ENCODE measurements at places on chromosomes 13 and 19.
A peak's percentile ranks its signal among the peaks of the same experiment; 100 is the strongest.

- no peak for DNase-seq
Observed at GRCh38 chr13:85535316-85536084, 263.7 kb downstream of the SLITRK6 start.

- no peak for DNase-seq
Observed at GRCh38 chr19:48461982-48462655, 6.7 kb downstream of the KCNJ14 start.

GRCh38 chr13:36046672-36047071 is 84.5 kb downstream of the DCLK1 start:
- DNase-seq: no peak

GRCh38 chr19:16801600-16802013 is 27.6 kb upstream of the SIN3B start:
- peak; percentile 72 for DNase-seq

- no peak for DNase-seq
Observed at GRCh38 chr19:6730941-6731670, 6.3 kb downstream of the GPR108 start.

GRCh38 chr19:44856421-44857083 is 10.5 kb downstream of the NECTIN2 start:
- DNase-seq: no peak

DNA sequence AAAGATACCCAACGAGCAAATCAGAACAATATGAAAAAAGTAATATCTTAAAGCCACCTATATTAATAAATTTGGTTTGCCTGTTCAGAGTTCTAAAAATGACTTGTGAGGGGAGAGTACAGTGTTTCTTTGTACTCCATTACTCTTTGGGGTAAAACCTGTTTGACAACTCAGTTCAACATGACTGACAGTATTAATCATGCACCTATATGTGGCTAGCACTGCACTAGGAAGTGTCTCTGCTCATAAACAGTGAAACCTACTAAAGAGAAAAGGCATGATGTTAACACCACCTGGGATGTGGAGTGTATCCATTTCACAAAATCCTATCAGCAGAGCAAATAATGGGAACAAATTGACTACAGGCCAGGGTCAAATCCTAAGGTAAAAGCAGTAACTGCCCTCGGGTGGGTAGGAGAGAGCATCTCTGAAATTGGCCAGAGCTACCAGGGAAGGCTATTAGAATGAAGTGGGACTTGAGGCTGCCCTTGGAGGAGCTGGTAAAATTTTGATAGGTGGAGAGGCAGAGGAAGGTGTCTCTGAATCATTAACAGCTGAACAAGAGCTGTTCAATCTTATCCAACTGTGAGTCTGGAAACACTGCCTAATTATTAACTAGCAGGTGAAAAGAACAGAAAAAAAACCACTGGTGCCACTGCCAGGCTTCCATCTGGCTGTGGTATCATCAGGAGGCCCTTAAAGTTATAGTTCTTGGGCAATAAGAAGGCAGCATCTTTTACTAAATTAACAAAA is 365.1 kb downstream of the DNAJC15 start:
- DNase-seq: no peak

- peak; percentile 69 for DNase-seq
Observed at GRCh38 chr19:47231215-47232054, 436 bp upstream of the BBC3 start.

- no peak for DNase-seq
Observed at GRCh38 chr19:8017808-8018207, 12.4 kb upstream of the ELAVL1 start.

All from HTR-8/SVneo (cell line).